ENCODE measurements at places on chromosomes 1 and 21.

- DNase-seq = no peak
These were observed 152.8 kb upstream of the DPT start for GRCh38 chr1:168881656-168882260.

DNA sequence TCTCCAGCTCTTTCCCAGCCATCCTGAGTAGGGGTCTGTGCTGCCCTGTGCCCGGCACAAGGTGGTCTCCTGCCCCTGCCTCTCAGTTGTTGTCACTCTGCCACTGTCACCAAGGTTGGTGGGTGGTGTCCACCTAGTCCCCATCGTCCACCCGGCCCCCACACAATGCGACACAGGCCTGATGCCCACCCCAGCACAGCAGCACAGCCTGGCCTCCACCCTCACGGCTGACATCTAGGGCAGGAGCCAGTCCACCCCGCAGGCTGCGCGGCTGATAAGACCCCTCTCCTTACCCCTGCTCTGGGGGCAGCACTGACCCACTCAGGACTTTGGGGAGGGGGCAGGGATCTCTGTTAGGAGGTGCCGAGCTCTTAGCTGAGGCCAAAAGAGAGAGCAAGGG lies 198.3 kb downstream of the LIPI start:
- no peak for DNase-seq

GRCh38 chr1:225652729-225653462 lies at the start of gene ENAH:
Gene ENAH, minus strand, starts transcription at chr1:225653123. Its CDS starts 433 bp downstream, at chr1:225652690.
- DNase-seq = peak; percentile 43

DNA sequence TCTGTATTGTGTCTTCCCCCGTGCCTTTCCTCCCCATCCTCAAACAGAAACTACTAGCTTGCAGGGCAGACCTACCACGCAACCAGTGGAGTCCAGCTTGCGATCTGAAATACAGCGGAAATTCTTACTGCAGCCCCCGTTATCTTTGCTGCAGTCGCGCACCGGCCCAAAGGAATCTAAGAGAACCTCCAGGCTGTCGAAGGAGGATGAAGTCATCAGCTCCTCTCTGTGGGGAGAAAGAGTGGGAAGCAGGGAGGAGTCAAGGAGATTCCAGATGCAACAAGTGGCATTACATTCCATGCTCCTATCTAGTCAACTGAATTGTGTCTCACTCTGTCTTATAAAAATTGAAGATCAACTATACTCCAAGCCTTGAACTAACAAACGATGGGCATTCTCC lies 206.9 kb downstream of the ASTN1 start:
- DNase-seq = no peak

Data from stimulated activated CD4-positive, alpha-beta T cell treated with anti-CD3 and anti-CD28 coated beads, Interleukin-1b, Interleukin-23, amount 100 ng/mL, for 4 hours (primary cell).